ENCODE measurements at places on chromosomes 6 and 20.

DNA sequence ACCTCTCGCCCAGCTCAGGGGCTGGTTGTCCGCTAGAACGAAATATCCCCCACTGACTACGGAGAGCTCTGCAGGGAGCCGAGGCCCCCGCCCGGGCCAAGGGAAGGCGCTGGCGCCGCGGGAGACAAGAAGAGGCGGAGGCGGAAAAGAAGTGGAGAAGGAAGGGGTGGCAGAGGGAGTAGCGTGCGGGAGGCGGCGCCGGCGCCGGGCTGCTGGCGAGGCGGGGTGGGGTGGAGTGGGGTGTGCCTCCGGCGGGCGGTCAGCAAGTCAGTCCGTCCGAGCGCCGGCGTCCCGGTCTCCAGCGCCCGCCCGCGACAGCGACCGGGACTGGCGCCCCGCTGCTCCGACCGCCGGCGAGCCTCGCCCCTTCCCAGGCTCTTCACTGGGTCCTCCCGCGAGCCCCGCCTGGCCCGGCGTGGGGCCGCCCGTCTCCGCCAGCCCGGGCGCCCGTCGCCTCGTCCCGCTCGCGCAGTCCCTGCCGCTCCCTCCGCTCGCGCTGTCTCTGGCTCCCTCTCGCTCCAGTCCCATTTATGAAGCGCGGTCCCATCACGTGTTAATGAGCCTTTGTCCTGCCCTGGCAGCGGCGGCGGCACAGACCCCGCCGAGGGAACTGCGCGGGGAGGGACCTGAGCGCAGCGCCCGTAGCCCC lies at the start of gene CNR1:
CNR1 (minus strand) TSS at position 504 of the 649 bp plus-strand sequence. CDS start 21,073 bp downstream, outside the sequence.
- DNase-seq = peak; percentile 66

DNA sequence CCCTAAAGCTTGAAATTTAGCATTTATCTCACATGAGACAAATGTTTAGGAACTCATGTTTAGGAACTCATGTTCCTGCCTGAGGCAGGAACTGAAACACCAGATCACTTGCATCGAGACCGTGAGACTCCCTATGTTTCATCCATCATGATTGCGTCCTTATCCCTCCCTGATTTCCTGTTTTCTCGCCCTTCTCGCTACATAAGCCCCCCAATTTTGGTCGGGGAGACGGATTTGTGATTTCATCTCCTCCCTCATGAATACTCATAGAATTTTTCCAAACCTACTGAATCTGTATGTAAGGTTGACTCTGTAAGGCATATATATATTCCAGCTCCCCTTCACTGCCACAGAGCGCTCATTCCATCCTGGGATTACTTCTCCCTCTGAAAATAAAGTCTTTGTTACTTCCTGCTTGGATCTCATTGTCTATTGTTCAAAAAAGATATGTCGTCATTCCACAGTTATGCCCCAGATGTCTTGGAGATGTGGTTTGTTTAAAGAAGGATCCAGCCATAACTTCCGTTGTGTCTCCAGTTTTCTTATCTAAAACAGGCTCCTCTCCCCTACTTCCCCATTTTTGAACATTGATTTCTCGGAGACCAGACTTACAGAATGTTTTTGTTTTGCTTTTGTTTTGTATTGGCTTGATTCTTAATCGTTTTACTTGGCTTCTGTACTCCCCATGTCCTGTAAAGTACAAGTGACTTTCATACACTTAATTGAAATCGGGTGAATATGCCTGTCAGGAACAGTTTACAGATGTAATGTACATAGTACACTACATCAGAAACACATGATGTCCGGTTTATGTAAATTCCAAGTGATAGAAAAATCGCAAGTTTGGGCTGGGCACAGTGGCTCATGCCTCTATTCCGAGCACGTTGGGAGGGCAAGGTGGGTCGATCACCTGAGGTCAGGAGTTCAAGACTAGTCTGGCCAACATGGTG lies 118.7 kb downstream of the HFE start:
- DNase-seq = peak; percentile 59

DNA sequence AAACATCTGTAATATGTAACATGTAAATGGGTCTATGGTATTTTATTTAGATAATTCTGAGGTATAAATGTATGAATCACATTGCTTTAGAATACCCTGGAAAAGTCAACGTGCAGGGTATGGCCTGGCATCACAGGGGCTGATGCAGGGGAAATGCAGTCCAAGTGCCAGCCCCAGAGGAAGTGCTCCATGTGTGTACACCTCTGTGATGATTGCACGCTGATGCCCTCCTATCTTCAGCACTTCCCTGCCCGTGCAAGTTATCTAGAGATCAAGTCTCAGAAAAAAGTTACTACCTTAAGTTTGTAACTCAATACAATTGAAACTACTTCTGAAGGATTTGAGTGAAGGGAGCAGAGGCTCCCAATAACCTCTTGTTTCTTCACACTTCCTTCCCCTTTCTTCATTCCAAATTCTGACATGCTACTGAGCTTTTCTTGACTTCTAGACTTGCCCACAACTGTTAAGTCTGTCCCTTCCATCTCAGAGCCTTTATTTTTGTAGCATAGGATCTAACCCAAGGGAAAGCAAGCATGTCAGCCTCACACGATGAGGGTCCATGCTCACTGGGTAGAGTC lies 2.2 kb downstream of the SMLR1 start:
- DNase-seq = no peak

GRCh38 chr6:152049502-152049901 lies 242.0 kb downstream of the ESR1 start:
- DNase-seq = no peak

DNA sequence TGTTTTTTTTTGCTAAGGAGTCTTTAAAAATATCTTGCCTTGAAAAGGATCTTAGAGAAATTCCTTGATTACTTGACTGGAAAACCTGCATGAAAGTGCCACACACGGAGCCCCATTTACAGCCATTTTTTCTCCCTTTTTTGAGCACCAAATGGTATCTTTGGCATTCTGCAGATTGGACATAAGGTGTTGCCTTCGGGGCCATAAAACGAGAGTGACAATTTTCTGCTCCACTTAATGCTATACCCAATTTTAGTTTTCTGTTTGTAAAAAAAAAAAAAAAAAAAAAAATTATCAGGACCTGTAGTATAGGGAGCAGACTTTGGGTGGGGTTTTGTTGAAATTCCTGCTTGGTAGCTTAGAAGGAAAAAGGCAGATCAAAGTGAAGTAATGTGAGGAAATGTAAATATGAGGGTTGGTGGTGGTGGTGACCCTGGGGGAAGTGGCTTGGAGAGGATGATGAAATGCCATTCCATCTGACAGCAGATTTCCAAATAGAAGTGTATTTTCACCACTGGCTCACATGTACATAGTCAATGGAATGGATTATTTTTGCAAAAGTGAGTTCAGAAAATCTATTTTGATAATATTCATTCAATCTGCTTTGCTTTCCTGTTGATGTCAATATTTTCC lies 212.1 kb upstream of the SOX4 start:
- peak; percentile 94 for DNase-seq

GRCh38 chr6:25186919-25187318 lies 92.3 kb upstream of the CARMIL1 start:
- DNase-seq = no peak

GRCh38 chr6:43052842-43053544 lies 658 bp downstream of the CUL7 start:
- DNase-seq = no peak

DNA sequence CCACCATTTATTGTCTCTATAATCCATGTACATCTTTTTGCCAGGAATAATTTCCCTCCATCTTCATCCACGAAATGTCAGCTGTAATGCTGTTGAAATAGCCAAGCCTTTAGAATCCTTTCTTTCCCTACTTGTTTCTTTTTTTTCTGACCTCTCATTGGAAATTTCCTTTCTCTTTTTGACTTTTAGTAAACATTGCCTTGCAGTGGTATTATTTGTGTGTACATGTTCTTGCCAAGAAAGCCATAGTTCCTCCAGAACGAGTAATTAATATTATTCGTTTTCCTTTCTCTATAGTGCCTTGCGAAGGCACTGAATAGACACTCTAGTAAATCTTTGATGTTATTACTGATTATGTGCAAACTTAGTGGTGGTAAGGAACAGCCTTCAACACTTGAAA lies 282.2 kb downstream of the GJA1 start:
- DNase-seq = no peak

- peak; percentile 77 for DNase-seq
Measured at GRCh38 chr6:37624606-37625574, 72.8 kb downstream of the MDGA1 start.

DNA sequence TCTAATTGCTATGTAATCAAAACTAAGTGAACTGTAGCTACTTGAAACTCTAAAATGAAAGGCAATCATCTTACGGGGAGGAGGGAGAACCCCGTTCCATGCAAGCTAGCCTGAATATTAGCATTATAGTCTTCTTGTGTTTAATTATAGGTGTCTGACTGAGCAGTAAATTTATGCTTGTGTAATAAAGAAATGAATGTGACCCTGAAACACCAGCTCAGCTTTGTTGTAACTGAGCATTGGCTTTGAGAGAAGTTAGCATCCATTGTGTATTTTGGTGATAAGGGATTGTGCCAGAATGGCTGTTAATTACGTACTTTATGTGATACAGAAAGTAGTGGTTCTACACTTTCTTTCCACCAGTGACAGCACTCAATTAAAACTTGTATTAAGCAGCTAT lies 86.9 kb downstream of the QKI start:
- no peak for DNase-seq

DNA sequence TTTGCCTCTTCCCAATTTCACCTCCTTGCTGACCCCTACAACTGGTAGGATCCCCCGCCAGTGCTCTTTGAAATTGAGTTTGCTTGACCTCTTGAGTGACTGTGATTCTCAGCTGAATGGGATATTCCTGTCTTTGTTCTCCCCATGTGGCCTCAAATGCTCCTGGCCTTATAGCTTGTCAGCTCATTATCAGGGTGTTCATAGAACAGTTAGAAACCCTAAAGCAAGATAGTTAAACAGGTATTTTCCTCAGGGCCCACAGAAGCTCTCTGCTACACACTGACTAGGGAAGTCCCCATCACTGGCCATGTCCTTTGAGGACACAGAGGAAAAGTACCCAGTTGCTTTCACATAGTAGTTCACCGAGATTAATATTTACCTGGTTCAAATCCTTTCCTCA lies 211.5 kb upstream of the DTNBP1 start:
- no peak for DNase-seq
